ENCODE measurements at places on chromosomes 2 and 18.

- no peak for DNase-seq
Measured at GRCh38 chr18:23141104-23141999, 6.1 kb downstream of the CABLES1 start.

- no peak for DNase-seq
Measured at GRCh38 chr2:39368376-39368775, 68.7 kb downstream of the MAP4K3 start.

- no peak for DNase-seq
Measured at GRCh38 chr2:829047-829446, 121.6 kb upstream of the SNTG2 start.

- DNase-seq: no peak
Measured at GRCh38 chr2:44459739-44460138, 98.0 kb downstream of the CAMKMT start.

- DNase-seq: no peak
Measured at GRCh38 chr2:236956641-236957040, 129.0 kb upstream of the COPS8 start.

- no peak for DNase-seq
Measured at GRCh38 chr2:47811668-47812067, 28.7 kb downstream of the MSH6 start.

DNA sequence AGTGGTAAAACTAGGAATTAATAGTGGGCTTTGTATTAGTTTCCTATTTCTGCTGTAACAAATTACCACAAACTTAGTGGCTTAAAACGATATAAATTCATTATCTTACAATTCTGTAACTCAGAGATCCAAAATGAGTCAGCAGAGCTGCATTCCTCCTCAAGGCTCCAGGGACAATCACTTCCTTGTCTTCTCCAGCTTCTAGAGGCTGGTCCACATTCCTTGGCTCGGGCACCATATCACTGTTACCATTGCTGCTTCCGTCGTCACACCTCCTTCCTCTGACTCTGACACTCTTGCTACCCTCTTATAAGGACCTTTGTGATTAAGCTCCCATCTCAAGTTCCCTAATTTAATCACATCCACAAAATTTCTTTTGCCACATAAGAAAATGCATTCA, 567.8 kb upstream of the KLHL29 start:
- DNase-seq: no peak

- no peak for DNase-seq
Measured at GRCh38 chr18:11956371-11957308, 24.7 kb upstream of the IMPA2 start.

- no peak for DNase-seq
Measured at GRCh38 chr2:54341656-54342055, 85.6 kb upstream of the TSPYL6 start.

- DNase-seq: no peak
Measured at GRCh38 chr2:45253151-45253550, 243.9 kb upstream of the SIX2 start.

DNA sequence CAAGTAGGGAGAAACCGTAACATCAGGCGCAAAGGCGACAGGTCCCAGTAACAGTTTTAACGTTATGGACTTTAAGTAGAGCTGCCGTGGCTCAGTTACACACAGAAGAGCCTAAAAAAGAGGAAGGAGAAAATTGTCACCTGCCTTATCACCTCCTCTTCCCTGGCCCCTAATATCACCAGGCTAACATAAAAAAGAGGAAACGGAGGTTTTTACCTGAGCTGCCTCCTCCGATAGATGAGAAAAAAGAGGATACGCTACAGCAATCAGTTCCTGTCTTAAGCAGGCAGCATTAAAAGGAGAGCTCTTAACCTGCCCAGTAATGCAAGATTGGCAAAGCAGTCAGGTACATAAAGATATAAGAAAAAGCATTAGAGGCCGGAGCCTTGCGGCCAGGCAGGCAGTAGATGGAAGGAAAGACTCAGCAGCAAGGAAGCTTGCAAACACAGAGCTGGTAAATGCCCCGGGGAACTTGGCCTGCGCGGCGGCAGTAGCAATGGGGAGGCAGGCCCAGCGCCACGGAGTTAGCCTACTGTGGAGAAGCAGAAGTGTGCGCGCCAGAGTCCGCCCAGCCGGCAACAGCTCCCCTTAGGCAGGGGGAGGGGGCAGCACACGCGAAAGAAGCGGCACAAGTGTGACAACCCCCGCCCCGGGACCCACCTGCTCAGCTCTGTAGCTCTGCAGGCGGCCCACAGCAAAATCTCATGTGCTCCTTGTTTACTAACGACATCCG, 116.3 kb upstream of the SCN7A start:
- no peak for DNase-seq

GRCh38 chr2:178859730-178860129, 52.5 kb upstream of the TTN start:
- DNase-seq: no peak

DNA sequence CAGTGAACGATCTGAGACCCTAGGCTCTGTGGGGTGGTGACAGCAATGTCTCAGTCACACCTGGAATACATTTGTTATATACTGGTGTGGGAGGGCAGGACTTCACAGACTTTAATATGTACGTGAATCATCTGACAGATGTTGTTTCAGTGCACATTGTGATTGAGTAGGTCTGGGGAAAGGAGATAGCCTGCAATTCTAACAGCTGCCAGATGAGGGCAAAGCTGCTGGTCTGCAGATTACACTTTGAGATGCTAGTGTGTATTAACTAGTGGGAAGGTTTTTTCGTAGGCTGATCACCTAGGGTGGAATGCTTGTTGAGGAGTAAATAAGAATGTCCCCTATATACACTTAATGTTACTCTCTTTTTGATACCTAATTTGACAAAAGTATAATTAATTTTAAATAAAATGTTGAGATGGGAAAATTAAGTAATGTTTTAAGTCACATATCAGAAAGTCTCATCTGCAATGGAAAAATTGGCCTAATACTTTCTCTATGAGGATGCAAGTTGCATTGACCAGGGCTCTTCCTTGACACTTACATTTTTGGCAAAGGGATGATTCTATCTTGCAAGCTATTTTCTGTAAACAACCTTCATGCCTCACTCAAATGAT, 496.9 kb upstream of the HNMT start:
- DNase-seq: no peak

DNA sequence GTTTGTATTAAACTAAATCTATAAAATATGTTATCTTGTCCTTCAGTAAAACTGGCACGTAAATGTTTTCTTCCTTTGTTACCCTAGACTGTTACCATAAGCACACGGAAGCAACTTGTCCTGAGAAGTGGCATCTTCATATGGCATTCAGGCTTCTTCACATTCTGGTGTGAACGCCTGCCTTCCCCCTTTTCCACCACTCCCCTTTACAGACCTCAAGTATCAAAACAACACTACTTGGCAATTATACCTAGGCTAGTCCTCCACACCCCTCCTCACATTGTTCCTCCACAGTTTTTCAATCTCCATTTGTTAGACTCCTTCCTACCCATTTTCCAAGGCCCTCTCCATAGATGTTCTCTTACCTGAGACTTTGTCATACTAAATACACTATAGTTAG, 2.9 kb downstream of the MEX3C start:
- no peak for DNase-seq

- no peak for DNase-seq
Measured at GRCh38 chr2:207750345-207750744, 19.4 kb downstream of the FZD5 start.

DNA sequence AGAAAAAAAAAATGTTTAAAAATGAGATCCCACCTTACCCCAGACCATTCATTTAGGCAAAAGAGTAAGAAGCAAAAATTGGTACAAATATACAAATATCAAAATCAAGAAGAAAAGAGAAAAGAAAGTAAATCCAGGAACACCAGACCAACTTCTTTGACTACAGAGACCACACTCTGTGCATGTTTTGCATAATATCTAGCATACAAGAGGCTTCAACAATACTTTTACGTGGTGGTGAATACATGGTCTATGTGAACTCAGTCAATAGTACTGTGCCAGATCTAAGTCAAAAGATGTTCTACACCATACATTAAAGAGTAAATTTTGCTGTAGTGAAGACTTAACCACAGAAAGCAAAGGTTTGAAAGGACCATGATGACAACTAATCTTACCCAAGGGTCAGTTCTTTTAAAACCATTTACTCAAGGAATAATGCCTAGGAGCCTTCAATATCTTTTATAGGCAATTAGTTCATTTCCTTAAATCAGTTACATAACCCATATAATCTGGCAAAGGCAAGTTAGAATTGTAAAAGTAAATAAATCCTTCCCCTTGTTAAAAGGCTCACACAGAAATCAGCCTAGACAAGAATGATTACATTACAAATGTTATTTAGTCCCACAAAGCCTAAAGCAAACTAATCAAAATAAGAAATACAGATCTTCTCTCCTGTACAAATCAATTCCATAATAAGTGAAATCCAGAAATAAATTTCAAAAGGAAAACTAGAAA, 115.2 kb downstream of the EXOC6B start:
- no peak for DNase-seq

GRCh38 chr18:4639628-4640310, 184.7 kb upstream of the DLGAP1 start:
- DNase-seq: no peak

GRCh38 chr18:50791599-50792438, 28.0 kb downstream of the MRO start:
- DNase-seq: no peak

DNA sequence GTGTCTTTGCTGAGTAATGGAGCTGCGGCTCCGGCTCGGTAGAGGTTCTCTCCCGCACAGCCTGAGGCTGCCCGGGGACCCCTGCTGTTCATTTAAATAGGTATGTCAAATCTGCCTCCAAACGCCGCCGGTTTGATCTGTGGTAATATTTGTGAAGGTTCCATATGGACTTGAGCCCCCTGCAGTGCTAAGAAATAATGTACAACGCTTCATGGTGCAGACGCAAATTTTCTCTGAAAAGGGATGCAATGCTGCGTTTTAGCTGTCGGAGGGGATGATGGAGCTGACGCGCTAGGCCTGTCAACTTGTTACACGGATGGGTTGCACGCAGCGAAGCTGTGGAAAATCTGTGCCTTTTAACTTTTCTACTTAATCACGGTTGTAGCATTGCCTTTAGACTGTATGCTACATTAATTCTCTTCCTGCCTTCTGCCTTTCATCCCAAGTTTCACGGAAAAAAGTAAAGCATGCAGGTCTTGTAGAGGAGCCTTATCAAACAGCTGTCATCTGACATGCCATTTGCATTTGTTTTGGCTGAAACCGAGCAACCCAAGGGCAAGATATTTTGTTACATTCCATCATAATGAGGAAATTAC, 43.2 kb downstream of the MRPS9 start:
- no peak for DNase-seq

- no peak for DNase-seq
Measured at GRCh38 chr18:58402247-58402646, 226.6 kb downstream of the ALPK2 start.

GRCh38 chr2:142989273-142990204, 112.1 kb downstream of the KYNU start:
- DNase-seq: no peak

GRCh38 chr2:177165061-177165583, 47.5 kb upstream of the HNRNPA3 start:
- no peak for DNase-seq

DNA sequence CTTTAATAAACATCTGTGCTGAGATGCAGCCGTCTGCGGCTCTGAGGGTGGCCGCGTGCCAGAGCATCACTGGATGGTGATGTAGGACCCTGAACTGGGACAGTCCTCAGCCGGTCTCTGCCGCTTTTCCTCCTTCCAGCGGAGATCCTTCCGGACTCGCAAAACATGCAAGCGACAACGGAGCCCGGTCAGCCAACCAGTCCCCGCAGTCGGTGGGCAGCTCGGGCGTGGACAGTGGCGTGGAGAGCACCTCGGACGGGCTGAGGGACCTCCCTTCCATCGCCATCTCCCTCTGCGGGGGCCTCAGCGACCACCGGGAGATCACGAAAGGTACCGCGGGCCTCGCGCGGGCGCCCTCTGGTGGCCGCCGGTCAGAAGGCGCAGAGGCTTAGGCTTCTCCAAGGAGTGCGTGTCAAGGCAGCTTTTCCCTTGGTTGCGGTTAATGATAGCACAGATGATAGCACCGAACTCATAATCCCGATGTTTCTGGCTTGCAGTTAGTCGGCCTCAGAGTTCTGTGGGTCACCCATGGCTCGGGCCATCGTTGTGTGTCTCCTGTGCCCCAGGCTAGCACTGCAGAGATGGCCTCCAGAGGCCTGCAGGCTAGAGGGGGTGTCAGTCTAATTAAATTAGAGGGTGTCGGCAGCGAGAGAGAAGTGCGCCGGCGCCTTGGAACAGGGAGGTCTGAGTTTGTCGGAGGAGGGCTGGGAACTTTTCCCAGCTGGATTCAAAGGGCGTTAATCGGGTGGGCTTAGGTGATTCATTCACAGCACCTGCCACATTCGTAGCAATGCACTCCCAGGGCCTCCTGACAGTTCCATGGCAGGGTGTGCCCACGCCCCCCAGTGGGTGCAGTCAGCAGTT, 38.5 kb downstream of the LPIN1 start:
- peak; percentile 28 for DNase-seq

GRCh38 chr2:147353072-147353381, 491.8 kb upstream of the ACVR2A start:
- no peak for DNase-seq

GRCh38 chr18:32317651-32318050, 127.8 kb downstream of the MEP1B start:
- DNase-seq: no peak
